Hepatocyte (in vitro differentiated cells): ENCODE measurements at places on chromosomes 3 and 15.

DNA sequence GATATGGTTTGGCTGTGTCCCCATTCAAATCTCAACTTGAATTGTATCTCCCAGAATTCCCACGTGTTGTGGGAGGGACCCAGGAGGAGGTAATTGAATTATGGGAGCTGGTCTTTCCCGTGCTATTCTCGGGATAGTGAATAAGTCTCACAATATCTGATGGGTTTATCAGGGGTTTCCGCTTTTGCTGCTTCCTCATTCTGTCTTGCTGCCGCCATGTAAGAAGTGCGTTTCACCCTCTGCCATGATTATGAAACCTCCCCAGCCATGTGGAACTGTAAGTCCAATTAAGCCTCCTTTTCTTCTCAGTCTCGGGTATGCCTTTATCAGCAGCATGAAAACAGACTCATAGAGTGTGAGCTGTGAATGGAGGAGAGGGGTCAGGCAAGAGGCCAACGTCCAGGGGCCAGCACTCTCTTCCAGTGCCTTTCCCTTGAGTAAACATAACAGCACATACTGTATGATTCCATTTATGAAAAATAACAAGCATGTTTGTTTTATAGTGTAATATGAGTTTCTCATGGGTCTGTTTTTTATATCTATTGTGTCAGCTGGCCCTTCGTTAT, 16.3 kb upstream of the LCTL start:
- no peak for DNase-seq

- no peak for DNase-seq
These were observed 3.0 kb upstream of the TJP1 start for GRCh38 chr15:29825227-29825626.

DNA sequence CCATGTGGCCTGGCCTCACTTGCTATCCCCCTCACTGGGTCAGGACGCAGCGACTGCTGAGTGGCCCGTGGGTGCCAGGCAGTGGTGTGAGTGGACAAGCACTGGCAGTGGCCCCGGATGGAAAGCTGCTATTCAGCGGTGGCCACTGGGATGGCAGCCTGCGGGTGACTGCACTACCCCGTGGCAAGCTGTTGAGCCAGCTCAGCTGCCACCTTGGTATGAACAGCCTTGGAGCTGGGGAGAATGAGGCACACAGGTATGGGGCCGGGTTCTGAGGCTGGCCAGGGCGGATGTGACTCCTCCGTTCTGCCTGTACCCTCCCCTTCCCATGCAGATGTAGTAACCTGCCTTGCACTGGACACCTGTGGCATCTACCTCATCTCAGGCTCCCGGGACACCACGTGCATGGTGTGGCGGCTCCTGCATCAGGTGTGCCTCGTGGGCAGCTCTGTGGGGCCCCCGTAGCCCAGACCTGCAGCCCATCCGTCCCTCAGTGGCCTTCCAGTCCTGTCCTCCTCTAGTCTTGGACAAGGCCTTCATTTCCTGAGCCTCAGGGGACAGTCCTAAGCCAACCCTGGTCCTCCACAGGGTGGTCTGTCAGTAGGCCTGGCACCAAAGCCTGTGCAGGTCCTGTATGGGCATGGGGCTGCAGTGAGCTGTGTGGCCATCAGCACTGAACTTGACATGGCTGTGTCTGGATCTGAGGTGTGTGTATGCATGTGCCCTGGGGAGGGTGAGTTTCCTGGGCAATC, 28.2 kb downstream of the NBEAL2 start:
- no peak for DNase-seq

- peak; percentile 80 for DNase-seq
These were observed 40.6 kb upstream of the ADCY5 start for GRCh38 chr3:123489400-123490004.

GRCh38 chr3:133561679-133562078, 11.8 kb upstream of the CDV3 start:
- no peak for DNase-seq

DNA sequence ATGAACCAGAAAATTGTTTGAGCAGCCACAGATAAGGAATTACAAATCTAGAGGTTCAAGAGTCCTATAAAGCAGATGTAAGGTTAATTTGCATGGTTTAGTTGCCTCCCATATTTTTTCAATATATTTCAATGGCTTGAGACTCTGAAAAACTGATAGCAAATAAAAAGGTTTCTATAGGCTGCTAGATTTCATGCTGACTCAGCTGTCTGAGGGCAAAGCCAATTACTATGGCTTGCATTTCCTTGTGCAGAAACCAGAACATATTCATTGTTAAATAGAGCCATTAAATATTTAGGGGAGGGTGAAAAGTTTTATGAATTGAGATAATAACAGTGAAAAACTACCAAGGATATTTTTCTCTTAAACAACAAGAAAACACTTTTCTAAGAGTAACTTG, 278.1 kb upstream of the CADM2 start:
- DNase-seq = no peak

DNA sequence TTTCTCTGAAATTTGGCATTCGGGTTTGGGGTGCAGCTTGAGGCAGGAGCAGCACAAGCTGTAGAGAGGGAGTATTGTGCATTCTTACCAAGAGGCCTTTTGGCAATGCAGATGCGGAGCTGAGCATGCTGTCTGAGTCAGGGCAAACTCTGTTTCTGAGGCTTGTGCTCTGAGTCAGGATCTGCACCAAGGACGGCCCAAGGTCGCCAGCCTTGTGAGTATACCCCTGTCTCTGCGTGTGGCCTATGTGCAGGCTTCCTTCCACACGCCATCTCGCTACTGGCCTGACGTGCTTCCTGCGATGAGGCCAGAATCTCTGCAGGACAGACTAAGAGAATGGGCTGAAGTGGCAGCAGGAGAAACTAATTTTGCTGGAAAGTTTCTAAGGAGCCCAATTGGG, 83.8 kb upstream of the ROPN1 start:
- no peak for DNase-seq
